ENCODE measurements at places on chromosomes 16 and 17.

- no peak for DNase-seq
Observed at GRCh38 chr17:77546772-77547241, 406.0 kb downstream of the SEC14L1 start.

DNA sequence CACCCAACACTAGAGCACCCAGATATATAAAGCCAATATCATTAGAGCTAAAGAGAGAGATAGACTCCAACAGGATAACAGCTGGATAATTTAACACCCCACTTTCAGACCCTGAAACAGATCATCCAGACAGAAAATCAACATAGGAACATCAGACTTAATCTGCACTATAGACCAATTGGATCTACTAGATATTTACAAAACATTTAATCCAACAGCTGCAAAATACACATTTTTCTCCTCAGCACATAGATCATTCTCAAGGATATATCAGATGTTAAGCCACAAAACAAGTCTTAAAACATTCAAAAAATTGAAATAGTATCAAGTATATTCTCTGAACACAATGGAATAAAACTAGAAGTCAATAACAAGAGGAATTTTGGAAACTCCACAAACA, 4.1 kb upstream of the CCL13 start:
- DNase-seq: no peak

- DNase-seq: peak; percentile 81
Observed at GRCh38 chr16:55668340-55669281, 12.8 kb downstream of the SLC6A2 start.

DNA sequence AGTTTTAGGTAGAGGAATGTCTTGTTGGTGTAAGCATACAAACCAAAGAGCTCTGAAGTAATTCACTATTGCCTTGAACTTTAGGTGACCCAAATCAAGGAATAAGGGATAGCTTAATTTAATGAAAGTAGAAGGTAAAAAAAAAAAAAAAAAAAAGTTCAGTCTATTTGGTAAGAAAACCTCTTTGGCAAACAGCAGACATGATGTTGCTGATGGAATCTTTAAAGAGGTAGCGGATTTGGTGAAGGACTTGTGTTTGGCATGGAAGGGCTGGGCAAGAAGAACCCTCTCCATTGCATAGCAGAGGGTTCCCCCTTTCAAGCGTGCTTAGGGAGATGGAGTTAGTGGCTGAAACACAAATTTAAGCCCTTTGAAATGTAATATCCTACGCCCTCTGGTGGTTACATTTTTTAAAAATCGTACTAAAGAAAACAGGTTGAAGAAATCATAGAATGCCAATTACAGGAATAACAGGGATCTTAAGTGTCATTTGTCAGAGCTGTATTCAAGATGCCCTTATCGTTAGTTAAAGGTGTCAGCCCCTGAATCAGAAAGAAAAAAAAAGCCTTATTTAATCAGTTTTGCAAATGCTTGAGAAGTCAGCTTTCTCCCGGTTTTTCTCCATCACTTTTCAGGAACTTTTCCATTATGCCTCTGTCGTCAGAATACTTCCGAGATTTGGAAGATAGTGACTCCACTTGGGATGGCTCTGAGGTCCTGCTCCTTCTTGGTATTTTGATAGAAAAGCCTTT, 383.1 kb downstream of the KCNJ2 start:
- DNase-seq: peak; percentile 58

DNA sequence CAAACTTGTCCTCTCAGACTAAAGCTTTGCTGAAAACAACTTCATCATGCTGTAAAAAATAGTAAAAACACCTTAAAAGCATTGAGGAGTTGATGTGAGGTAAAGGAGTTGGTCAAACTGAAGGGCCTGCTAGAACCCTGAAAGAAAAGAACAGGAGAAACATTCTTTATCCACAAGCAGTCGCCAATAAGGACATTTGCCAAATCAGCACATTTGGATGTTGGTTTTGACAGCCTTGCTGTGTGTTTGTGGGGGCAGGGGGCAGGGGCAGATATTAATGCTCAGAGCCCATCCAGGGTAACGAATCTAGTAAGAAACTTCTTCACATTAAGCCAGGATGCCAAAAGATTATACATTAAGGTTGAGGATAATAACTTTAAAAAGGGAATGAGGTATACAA, 399.9 kb upstream of the ZFHX3 start:
- no peak for DNase-seq

GRCh38 chr17:32746698-32747097, 130.2 kb downstream of the MYO1D start:
- DNase-seq: peak; percentile 92

- no peak for DNase-seq
Observed at GRCh38 chr16:78105517-78105916, 6.1 kb downstream of the WWOX start.

- no peak for DNase-seq
Observed at GRCh38 chr16:70522216-70523075, 908 bp downstream of the COG4 start.

Measured in GM23248 (cell line).